SK-N-DZ (cell line): ENCODE measurements at places on chromosomes 1 and 21.

- no peak for DNase-seq
Measured at GRCh38 chr1:150507912-150508864, at the start of gene ECM1. ECM1 (plus strand) TSS chr1:150508109; CDS start chr1:150508210, 101 bp downstream.

DNA sequence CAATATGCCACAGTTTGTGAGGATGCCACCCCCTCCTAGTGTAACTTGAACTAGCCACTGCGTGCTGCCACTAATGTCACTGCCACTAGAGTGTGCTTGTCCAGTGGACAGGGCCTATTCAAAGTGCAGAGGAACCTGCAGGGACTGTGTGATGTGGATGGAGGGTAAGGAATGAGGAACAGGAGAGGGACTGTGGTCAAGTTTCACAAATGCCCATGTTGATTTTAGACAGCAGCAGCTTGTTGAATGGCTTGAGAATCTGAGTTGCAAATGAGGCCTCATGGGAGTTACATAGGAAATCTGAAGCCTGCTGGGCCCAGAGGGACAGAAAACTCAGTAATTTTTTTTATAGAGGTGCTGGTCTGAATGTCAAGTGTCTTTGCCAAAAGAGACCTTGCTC is 112.3 kb downstream of the HHAT start:
- DNase-seq: no peak

DNA sequence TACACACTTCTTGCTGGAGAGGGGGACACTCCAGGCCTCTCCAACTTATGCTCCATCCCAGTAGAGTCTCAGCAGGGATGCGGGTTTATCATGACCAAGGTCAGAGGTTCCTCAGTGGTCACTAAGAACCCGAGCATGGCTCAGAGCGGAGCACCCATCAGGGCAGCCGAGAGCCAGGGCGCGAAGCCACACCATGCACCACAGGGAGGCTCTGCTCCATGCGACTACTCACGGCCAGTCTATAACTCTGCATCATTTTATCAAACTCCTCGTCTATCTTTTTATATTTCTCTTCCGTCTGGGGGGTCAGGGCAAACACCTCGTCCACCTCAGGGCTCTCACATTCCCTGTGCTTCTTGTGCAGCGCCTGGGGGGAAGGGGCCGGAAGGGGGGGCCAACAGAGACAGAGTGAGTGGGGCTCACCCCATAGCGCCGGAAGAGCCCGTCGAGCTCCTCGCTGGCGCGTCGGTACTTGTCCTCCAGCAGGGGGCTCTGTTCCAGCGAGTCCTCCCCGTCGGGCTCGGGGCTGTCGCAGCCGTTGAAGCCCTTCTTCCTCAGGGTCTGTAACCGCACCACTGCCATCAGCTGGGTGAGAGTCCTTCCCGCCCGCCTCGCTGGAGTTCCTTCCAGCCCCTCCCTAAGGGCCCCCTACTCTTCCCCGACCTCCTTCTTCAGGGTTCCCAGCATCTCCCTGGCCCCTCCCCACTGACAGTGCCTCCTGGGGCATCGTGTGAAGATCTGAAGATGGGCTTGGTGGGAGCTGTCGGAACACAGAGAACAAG is 20.0 kb downstream of the MEF2D start:
- peak; percentile 65 for DNase-seq

GRCh38 chr1:169698976-169699375 is 12.4 kb downstream of the SELL start:
- DNase-seq: no peak

DNA sequence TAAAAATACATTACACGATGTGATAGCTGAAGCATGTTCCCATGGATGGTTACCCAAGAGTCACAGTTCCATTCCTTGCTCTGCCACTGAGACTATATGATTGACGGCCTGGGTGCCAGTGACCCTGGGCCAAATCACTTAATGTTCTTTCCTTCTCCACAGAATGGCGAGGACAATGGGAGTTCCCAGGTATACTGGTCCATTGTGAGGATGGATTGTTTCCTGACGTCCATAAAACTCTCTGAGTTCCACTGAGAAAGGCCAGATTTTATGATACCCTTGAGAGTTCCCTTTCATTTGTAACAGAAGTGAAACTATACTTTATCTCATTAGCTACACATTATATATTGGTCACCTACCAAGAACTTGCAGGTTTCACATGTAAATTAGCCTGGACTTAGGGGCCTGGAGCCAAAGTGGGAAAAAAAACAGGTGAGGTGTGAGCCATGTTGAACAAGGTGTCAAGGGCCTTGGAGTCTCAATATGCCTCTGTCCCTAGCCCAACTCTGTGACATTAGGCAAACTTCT is 502.2 kb upstream of the DAB1 start:
- no peak for DNase-seq

DNA sequence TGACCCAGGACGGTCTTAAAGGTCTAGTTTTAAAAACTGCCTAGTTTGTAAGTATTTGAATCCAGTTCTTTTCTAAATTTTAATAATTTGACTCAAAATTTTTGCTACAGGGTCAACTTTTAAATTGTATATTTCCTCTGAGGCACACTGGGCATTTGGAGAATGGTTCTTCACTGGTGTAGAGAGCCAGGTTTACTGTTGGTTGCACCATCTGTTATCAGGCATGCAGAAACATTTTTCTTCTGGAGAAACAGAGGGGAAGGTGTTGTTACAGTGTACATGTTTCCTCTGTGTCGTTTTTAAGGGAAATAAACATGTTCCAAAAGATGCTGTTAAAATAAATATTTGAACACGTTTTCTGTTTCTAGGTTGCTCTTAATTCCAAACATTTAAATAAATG is 39.0 kb upstream of the RWDD3 start:
- no peak for DNase-seq

DNA sequence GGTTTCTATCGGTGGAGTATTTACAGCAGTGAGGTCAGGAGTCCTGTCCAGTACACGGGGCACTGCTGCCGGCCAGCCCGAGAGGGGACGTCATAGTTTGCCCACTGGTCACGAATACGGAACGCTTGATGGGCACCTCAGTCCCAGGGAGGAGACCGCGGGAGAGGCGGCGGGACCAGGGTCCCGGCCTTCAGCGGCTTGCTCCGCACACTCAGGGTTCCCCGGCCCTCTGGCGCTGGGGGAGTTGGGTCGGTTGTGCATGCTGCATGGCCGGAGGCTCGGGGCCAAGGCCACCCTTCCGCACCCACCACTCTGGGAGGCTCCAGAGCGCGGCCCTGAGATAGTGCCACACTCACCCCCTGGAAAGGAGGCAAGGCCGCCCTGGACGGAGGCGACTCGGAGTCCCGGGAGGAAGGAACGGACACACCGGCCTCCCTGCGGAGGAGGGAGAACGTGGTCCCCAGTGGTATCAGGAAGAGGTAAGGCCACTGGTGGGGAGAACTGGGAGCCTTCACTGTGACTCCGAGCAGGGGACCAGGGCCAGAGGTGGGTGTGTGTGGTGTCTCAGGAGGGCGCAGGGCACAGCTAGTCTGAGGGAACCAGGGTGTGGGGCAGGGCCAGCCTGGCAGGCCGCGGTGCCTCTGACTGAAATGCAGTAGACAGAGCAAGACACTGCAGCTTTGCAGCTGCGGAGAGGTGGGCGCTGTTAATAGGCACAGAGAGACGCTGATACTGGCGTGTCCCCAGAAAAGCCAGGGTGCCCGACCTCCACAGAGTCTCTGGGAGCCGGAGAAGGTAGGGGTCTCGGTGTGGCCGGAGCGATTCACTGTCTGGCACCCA is 28.6 kb upstream of the PRSS38 start:
- no peak for DNase-seq

DNA sequence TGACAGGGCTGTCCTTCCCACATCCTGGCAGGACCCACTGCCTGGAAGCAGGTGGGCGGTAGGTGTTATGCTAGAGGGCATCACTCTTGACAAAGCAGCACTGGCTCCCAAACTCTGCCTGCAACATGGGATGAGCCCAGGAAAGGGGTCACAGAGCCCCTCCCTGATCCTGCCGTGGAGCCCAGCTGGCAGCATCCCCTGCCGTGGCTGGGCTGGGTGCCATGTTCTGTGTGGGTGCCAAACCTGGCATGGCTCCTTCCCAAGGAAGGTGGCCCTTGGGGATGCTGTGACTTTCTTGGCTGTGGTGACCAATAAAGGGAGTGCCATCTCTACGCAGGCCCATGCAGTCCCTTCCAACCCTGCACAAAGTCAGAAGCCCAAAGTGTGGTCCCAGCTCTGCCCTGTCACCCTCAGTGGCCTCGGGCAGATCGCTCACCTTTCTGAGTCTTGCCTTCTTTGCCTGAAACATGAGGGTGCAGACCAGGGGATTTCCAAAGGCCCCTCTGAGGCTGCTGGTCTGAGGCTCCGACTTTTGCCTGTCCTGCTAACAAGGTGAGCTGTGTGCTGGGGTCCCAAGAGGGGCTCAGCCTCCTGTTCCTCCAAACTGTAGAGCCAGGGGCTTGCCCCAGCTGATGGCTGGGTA is 6.0 kb downstream of the CDK18 start:
- no peak for DNase-seq

GRCh38 chr1:16172964-16173446 is 17.1 kb upstream of the EPHA2 start:
- DNase-seq: no peak

DNA sequence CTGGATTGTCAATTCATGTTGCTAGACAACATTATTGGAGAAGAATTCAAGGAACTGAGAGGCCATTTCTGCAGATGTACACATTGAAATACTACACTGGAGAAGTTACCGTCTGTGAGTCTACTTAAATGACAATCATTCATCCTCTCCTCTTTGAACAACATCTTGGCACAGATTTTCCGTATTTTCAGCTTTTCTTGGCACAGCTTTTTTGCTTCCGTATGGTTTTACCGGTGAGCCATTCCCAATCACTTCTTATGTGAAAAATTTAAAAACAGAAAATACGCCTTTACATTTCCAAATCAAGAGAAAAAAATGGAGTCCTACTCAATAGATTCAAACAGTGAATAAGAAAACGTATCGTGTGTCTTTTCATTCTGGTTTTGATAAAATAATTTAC is 1493.7 kb downstream of the AMY1C start:
- DNase-seq: no peak

GRCh38 chr1:193890935-193891334 is 704.5 kb upstream of the B3GALT2 start:
- no peak for DNase-seq

- DNase-seq: peak; percentile 62
Measured at GRCh38 chr1:27045973-27046558, 33.4 kb upstream of the TENT5B start.

- DNase-seq: no peak
Measured at GRCh38 chr1:228493141-228494043, 6.2 kb downstream of the RNF187 start.

DNA sequence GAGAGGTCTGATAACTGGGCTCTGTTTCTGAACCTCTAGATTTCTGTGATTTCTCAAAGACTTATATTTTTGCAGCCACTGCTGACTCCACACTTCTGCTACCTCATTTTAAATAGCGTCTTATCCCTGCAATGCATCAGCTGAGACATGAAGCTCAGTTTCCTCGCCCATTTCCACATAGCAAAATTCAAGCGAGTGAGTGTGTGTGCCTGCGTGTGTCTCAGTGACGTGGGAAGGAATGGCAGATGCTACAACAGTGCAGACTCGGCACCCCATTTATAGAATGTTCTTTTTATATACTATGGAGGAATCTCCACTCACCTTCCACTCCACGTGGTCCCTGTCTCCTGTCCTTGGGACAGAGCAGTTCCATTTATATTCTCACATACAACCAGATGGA is 35.7 kb downstream of the ZMYND12 start:
- DNase-seq: no peak

DNA sequence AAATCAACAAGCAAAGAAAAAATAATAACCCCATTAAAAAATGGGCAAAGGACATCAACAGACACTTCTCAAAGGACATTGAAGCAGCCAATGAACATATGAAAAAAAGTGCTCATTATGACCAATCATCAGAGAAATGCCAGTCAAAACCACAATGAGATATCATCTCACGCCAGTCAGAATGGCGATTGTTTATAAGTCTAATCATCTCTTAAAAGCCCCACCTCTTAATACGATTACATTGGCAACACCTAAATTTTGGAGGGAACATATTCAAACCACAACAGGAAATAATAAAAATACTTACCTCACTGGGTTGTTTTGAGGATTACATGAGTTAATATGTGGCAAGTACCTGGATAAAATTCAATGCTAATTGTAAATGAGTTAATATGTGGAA is 57.1 kb upstream of the PLPPR4 start:
- no peak for DNase-seq

- DNase-seq: no peak
Measured at GRCh38 chr1:70376196-70376595, 21.7 kb upstream of the ANKRD13C start.

DNA sequence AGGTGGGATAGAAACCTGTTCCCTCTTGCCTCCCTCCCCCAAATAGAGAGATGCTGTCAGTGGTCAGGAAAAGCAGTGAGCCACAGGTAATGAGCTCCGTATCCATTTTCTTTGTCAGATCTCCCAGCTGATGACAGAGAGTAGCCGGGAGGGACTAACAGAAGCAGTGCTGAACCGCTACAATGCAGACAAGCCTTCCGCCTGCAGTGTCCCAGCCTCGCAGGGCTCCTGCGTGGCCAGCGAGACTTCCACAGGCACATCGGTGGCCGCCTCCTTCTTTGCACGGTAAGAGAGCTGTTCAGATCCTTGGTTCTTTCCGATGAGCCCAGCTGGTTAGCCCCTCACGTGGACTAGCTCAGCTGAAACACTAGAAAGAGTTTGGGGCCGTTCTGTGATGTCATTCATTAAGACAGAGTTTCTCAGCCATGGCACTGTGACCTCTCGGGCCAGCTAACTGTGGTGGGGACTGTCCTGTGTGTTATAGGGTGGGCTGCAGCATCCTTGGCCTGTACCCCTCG is 264.7 kb downstream of the KIF26B start:
- no peak for DNase-seq

DNA sequence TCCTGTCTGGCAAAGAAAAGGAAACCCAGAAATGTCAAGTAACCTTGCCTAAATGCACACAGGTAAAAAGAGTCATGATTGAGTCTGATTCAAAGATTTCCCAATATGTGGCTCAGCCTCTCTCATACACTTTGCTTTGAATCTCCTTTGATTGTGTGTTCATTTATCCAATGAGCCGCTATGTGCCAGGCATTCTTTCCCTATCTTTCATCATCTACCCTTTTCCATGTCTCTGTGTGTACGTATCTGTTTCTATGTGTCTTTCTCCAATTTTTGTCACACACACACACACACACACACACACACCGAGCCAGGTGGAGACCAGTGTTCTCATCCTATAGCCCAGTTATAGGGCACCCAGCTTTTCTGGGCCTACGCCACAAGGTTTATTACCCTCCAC is 35.7 kb upstream of the BCL9 start:
- no peak for DNase-seq

GRCh38 chr1:208601561-208601960 is 357.4 kb upstream of the PLXNA2 start:
- no peak for DNase-seq

GRCh38 chr21:32529679-32530078 is 55.6 kb downstream of the TCP10L start:
- DNase-seq: no peak

GRCh38 chr1:86868477-86868876 is 45.4 kb downstream of the SELENOF start:
- DNase-seq: no peak

DNA sequence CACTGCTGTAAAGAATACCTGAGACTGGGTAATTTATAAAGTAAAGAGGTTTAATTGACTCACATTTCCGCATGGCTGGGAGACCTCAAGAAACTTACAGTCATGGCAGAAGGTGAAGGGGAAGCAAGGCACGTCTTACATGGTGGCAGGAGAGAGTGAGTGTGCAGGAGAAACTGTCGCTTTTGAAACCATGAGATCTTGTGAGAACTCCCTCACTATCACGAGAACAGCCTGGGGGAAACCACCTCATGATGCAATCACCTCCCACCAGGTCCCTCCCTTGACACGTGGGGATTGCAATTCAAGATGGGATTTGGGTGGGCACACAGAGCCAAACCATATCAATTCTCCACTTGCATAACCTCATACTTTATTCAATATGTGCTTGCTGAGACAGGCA is 76.6 kb downstream of the GIPC2 start:
- DNase-seq: no peak
